ENCODE measurements at places on chromosomes 2 and 18. TPM values are rescaled to one million over a fixed set of nuclear protein-coding genes. Genes with fewer than 3 reads are reported as not detected.

DNA sequence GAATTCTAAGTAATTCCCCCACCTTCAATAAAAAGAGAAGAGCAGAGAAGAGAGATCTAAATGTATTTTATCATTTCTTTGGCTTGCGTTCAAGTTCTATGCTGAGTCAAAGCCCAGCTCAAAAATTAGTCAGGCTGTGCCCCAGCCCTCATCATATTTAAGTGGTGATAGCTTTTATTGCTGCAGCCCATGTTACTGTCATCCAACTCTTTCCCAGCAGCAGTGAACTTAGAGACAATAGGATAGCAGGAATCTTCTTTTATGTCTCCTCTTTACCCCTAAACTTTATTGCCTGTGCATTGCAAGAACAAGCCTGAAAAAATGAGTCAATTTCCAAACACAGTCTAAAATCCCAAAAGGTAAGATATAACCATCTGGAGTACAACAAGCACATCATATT, 1599.3 kb upstream of the PIK3C3 start:
- DNase-seq, result no peak

DNA sequence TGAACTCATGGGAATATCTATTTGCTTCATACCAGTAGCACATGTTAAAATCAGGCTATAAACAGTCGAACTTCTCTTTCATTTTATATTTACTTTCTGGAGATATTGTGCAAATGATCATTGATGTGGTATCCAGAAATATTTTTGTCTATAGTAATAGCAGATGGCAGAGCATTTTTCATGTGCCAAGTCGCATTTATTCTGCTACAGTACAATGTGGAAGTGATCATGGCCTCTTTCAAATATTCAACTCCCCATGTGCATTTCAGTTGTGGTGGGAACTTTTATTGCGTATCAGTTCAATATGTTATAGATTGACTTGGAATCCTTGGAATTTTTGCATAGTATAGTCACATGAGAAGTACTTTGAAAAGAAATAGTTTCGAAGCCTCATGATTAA, 57.4 kb downstream of the RHBDD1 start:
- DNase-seq, result no peak

GRCh38 chr2:31967790-31968189, 43.0 kb downstream of the MEMO1 start:
- DNase-seq, result no peak

Gene COL4A4
- total RNA-seq, result 1.7 TPM

GRCh38 chr2:47295981-47296635, 106.8 kb upstream of the MSH2 start:
- no peak for DNase-seq

GRCh38 chr2:237558961-237559641, 7.3 kb upstream of the PRLH start:
- DNase-seq, result peak; percentile 45

- peak; percentile 87 for DNase-seq
These were observed 36.4 kb upstream of the FOSL2 start for GRCh38 chr2:28356095-28356911.

Gene XIRP2
- not detected for total RNA-seq

DNA sequence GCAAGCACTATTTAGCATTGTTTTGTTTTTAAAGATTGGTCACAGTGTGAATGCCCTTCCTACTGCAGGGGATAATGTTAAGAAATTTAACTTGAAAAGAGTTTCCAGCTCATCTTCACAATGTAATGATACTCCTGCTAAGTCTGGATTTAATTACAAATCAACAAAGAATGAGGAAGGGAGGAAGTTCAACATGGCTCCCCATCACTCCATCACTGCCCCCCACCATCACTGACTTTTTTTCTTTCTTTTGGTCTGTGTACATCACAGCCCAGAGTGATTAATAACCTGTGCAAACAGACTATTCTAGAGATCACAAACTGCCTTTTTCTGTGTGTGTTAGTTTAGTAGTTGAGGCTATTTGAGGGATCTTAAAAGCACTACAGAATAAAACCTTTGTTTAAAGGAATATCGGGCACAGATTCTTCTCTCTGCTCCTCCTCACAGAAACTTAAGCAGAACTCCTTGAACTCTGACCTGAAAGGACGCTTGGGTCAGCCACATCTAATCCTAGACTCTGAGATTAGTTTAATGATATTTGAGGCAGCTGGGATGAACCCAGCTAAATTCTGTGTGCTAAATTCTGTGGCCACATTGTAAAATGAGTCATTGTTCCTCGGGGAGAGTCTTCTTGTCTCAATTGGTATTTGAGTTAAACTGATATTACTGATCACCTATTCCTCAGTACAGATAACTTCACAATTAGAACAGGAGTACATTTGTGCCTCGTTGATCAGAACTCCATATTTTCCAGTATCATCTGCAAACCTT, 47.8 kb downstream of the SATB2 start:
- DNase-seq, result no peak

DNA sequence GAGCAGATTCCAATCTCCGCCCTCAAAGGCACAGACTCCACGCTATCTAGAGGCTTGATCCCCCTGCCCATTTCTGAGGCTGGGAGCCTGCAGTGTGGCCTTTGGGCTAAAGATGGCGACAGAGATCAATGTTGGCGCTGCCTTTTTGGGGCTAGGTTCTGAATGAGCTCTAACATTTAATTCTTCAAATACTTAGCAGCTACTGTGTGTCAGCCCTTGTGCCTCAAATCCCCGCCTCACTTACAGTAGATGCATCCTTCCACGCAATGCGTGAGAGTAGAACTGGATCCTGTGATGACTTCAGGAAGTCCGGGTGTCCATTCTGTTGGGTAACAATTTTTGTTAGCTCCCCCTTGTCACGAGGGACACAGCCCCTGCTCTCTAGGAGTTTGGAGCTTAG, 12.4 kb downstream of the IL1F10 start:
- peak; percentile 57 for DNase-seq

- DNase-seq, result no peak
These were observed 108.8 kb downstream of the RND3 start for GRCh38 chr2:150378686-150379085.

GRCh38 chr2:78024996-78025395, 502.8 kb upstream of the LRRTM4 start:
- DNase-seq, result no peak

GRCh38 chr18:22309191-22309590, 108.5 kb downstream of the CTAGE1 start:
- peak; percentile 18 for DNase-seq

GRCh38 chr2:197307236-197307932, 3.2 kb downstream of the ANKRD44 start:
- no peak for DNase-seq

Gene CROCC2
- 0.10 TPM for total RNA-seq

Gene TAF4B
- total RNA-seq, result 1.4 TPM

GRCh38 chr2:63984606-63985359, 34.4 kb downstream of the VPS54 start:
- DNase-seq, result no peak
